ENCODE measurements at places on chromosomes 13 and 19.

DNA sequence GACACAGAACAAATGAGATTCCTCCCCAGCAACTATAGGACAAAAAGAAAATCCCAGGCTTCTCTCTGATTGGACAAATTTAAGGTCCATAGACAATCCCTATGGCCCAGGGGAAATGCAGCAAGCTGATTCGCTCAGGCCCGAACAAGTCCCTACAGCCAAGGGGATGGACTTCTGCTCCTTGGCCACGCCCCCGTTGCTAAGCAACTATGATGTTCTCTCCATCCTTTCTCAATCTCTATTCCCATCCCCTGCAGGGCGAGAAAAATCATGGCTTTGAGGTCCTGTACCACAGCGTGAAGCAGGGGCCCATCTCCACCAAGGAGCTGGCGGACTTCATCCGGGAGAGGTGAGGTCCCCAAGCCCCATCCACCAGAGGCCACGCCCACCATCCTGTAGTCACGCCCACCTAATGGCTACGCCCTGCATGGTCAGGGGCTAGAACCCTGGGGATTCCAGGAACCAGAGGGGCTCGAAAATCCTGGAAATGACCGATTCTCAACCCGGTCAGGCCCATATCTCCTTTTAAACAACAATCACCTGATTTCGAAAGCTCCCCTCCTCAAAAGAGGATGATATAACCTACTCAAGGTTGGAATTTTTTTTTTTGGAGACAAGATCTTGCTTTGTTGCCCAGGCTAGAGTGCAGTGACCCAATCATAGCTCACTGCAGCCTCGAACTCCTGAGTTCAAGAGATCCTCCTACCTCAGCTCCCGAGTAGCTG lies 11.4 kb downstream of the FCHO1 start:
- peak; percentile 28 for DNase-seq

DNA sequence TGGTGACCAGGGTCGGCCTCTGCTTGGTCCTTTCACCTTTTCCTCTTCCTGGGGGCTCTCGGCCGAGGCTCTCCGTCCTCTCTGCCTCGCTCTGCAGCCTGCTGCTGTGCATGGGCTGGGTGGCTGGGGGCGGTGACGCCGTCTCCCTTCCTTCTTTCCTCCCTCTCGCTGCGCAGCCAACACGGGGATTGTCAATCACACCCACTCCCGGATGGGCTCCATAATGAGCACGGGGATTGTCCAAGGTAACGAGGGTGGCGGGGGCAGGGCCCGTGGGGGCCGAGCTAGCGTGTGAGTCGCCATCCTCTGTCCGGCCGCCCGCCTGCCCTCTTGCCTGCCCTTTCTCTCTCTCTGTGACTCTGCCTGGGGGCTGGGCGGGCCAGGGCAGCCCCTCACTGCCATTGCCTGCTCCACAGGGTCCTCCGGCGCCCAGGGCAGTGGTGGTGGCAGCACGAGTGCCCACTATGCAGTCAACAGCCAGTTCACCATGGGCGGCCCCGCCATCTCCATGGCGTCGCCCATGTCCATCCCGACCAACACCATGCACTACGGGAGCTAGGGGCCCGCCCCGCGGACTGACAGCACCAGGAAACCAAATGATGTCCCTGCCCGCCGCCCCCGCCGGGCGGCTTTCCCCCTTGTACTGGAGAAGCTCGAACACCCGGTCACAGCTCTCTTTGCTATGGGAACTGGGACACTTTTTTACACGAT lies 7.1 kb downstream of the YIPF2 start:
- no peak for DNase-seq

GRCh38 chr13:93254775-93255174 lies 28.2 kb downstream of the GPC6 start:
- no peak for DNase-seq

GRCh38 chr13:48318821-48319511 lies 15.4 kb downstream of the RB1 start:
- DNase-seq: peak; percentile 25

- DNase-seq: no peak
These were observed 24.5 kb upstream of the LPAR6 start for GRCh38 chr13:48437371-48437770.

DNA sequence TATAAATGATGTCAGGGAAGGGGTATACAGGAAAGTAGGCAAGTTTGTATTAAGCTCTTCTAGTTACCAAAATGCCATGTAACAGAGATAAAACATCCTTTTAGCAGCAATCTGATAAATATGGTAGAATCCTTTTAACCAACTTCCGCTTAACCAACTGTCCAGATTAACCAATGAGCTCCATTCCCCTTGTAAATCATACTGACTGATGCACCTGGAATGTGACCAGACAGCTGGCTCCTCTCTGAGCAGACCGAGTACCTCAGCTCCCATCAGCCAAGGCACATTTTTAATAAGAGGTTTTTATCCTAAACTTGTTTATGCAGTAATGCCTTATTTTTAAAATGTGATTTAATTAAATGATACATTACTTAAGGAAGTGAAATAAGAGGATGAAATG lies 66.4 kb downstream of the KLF12 start:
- DNase-seq: no peak
